ENCODE measurements at places on chromosomes 11 and 22.
A peak's percentile ranks its signal among the peaks of the same experiment; 100 is the strongest.

DNA sequence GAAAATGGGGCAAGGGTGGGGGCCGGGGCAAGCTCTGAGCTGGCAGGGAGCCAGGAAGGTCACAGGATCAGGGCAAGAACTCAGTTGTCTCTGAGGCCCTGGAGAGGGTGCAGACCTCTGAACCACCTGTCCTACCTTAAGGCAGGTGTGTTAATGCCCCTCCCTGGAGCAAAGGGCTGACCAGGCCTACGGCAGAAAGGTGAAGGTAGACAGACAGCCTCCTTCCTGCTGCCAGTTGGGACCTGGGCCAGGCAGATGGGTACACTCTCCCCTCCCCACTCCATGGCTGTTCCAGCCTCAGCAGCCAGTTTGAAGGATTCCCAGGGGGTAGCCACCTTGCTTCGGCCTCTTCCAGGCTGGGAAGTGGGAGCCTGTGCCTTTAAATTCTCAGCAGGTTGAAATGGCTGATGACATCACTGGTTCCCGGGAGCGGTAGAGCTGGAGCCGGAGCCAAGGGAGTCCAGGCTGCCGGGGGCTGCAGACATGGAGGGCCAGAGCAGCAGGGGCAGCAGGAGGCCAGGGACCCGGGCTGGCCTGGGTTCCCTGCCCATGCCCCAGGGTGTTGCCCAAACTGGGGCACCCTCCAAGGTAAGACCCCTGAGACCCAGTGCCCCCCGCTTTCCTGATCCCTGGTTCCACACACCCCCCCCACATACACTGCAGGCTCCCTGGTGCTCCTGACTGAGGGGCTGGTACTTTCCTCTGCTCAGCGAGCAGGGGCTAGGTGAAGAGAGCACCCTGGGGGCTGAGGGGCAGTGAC is at the start of gene INPP5J:
INPP5J (plus strand) TSS at position 435 of the 760 bp plus-strand sequence; CDS start at position 484, 49 bp downstream.
- peak; percentile 73 for DNase-seq

DNA sequence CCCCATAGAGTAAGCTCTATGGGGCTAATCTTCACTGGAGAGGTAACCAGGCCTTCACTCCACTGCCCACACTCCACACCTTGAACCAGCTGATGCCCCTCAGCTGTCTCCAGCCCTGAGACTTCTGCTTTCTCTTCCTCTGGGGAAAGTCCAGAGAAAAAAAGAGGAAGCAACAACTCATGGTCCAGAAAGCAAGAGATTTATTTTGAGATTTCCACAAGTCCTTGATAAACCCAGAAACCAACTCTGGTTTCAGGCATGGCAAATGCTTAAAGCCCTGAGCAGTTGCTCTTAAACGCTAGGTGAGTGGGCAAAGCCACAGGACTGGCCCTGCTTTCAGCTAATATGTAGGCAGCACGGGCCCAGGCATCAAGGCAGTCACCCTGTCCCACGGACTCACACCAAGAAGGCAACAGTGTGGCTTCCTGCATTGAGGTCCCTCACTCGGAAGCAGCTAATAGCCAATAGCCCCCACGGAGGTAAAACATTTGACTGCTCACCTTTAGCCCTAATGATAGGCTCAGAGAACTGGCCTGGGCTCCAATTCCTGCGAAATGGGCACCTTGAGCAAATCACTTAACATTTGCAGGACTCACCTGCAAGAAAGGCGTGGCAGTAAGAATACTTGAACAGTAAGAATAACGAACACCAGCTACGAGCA is 4.3 kb downstream of the CYB561A3 start:
- no peak for DNase-seq

DNA sequence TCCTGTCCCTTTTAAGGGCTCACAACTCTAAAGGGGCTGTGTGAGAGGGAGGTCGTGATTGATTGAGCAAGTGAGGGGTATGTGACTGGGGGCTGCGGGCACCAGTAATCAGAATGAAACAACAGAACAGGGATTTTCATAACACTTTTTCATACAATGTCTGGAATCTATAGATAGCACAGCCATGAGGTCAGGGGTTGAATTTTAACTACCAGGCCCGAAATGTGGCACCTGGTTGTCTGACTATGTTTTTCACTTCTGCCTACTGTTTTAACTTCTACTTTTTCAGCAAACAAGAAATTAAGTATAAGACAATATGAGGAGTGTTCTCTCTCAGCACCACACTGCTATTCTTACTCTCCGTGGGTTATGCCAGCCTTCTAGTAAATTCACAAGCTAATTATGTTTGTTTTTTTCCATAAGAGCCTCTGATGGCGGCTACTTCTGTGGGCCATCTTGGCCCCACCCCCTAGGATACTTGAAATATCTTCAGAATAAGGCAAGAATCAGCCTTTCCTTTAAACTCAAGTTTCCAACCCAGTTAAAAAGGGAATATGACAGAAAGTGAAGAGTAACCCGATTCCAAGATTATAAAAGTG is 552.8 kb upstream of the CHORDC1 start:
- no peak for DNase-seq

DNA sequence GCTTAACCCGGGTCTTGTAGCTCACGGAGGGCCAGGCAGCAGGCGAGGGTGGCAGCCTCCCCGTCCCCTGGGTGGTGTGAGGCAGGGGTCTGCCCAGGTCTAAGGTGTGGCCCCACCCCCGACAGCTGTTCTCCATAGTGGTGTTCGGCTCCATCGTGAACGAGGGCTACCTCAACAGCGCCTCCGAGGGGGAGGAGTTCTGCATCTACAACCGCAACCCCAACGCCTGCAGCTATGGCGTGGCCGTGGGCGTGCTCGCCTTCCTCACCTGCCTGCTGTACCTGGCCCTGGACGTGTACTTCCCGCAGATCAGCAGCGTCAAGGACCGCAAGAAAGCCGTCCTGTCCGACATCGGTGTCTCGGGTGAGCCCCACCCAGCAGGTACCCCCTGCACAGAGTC is 24.4 kb downstream of the SYNGR1 start:
- DNase-seq = no peak

DNA sequence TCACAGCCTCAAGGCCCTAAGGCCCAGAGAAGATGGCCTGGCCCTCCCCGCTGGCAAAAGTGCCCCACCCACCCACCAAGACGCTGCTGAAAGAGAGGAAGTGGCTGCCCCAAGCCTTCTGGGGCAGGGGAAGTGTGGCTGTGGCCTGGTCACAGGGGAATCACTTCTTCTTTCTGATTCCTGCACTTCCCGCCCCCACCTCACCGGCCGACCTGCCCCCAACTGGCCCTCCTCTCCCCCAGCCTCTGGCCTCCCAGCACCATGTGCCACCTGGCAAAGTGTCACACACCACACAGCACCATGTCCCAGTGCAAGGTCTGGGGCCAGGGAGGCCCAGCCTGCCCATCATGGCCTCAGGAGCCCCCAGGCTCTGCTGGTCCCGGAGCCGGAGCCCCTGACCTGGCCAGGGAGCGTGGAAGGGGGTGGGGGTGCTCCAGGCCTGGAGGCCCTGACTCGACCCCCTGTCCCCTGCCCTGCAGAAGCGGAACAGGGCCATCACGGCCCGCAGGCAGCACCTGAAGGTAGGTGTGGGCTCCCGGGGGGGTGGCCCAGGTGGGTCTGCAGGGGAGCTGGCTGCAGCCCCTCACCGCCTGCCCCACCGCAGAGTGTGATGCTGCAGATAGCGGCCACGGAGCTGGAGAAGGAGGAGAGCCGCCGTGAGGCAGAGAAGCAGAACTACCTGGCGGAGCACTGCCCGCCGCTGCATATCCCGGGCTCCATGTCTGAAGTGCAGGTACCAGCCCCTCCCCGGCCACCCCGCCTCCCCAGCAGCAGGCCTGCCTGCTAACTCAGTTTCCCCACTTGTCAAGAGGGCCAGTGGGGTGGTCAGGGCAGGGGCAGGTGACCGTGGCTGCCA is 1.4 kb downstream of the TNNI2 start:
- DNase-seq = no peak

GRCh38 chr11:33652930-33653329 is 47.7 kb downstream of the C11orf91 start:
- peak; percentile 4 for DNase-seq

DNA sequence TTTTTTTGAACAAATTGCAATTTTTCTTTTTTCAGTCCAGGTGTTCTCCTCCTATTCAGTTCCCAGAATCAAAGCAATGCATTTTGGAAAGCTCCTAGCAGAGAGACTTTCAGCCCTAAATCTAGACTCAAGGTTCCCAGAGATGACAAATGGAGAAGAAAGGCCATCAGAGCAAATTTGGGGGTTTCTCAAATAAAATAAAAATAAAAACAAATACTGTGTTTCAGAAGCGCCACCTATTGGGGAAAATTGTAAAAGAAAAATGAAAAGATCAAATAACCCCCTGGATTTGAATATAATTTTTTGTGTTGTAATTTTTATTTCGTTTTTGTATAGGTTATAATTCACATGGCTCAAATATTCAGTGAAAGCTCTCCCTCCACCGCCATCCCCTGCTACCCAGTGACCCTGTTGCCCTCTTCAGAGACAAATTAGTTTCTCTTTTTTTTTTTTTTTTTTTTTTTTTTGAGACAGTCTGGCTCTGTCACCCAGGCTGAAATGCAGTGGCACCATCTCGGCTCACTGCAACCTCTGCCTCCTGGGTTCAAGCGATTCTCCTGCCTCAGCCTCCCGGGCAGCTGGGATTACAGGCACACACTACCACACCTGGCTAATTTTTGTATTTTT is 6.2 kb upstream of the UBE4A start:
- DNase-seq = no peak

DNA sequence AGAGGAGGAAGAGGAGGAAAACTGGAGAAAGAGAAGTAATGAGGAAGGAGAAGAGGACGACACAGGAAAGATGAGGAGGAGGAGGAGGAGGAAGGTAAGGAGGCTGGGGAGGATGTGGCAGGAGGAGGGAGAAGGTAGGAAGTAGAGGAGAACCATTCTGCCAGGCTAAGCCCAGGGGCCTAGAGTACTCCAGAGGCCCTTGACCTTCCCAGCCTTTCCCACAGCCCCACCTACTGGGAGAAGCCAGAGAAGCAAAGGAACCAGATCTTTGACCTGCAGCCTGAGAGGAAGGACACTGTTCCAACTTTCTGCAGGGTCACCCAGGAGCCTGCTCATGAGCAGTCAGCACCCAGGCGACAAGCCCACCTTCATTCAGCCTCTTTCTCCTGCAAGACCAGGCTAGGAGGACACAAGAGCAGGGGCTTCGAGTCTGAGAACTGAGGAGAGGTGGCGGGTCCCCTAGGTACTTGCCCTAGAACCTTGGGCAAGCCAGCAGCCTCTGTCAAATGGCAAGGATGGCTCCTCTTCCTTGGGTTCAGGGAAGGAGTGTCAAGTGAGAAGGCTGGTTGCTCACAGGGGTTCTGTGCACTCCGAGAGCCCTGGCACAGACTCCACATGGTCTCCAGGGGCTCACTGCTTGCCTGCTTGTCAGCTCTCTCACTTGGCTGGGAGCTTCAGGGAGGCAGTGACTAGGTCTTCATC is 27.9 kb upstream of the OAF start:
- peak; percentile 63 for DNase-seq

DNA sequence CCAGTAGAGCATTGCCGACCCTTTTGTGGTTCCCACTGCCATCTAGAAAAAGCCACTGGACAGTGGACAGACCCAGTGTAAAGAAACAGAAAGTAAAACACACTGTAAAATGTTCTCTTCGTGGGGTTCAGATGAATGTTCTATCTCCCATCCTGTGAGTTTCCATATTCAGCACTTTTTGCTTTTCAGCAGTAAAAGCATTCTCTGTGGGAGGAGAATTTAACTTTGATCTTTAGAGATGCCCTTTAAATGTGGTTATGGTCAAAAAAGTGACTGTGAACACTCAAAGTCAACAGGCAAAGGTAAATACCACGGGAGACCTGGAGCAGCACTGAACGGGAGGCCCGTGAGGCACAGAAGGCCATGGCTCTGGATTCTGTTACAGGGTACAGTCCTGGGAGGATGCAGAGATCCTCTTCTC is 53.9 kb downstream of the FLI1 start:
- DNase-seq = no peak

GRCh38 chr11:57424137-57424791 is 2.7 kb downstream of the SLC43A3 start:
- DNase-seq = no peak

DNA sequence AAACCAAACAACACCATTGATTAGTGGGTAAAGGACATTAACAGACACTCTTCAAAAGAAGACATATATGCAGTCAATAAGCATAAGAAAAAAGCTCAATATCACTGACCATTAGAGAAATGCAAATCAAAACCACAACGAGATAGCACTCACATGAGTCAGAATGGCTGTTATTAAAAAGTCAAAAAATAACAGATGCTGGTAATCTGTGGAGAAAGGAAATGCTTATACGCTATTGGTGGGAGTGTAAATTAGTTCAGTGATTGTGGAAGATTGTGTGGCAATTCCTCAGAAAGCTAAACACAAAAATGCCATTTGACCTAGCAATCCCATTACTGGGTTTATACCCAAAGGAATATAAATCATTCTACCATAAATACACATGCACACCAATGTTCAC is 182.6 kb downstream of the TRPC6 start:
- no peak for DNase-seq

DNA sequence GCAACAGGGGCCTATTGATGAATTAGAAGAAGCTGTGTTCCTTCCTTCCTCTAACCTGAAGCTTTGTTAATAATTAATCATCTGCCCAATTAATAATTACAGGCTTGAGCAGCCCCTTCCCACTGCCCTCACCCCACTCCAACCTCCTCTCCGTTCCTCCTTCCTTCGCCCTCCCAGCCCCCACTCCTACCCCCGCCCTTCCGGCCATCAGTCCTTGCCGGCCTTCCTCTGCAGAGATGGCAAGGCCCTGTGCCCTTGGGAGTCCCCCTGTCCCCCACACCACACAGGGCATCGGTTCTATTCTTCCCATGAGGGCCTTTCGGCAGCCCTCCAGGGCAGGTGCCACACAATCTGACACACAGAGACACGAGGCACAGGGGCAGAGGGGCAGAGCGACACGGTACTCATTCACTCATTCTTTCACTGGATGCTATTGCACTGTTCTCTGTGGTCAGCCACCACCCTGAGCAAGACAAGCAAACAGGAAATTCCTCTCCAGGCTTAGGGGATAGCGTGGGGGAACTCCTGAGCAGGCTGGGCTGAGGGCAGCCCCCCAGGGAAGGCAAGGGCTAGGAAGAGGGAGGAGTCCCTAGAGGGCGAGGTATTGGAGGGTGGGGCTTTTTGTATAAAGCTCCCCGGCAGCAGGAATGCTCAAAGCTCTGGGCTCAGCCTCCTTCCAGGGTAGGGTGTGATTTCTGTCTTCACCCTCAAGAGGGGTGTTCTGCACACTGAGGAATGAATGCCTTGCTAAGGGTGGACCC is 14.7 kb downstream of the MGAT3 start:
- DNase-seq = no peak

GRCh38 chr11:2711161-2711560 is 11.4 kb upstream of the KCNQ1OT1 start:
- no peak for DNase-seq

DNA sequence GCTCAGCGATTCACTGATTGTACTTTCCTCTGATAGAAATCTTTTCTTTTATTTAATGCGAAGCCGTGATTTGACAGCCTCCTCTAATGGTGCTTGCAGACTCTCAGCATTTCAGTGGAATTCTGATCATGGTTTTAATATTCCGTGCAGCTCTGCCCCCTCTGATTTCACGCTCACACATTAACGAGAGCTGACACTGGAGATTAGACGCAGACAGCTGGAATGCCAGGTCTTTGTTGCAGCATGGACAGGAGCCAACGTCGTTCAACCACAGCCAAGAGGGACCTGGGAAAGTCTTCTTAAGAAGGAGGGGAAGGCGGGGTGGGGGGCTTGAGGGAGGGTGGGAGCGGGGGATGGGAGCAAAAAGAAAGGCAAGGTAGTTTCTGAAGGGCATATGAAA is 186.4 kb downstream of the BLID start:
- DNase-seq = no peak
